A673 (cell line): ENCODE measurements at places on chromosomes 12 and 14. TPM values are rescaled to one million over a fixed set of nuclear protein-coding genes. Genes with fewer than 3 reads are reported as not detected.

OAS3 gene
- 36.9 and 42.6 TPM in 2 replicates for total RNA-seq

LTBP2 gene
- 0.26 and 0.57 TPM in 2 replicates for total RNA-seq

DBX2 gene
- 0.13 and 0.37 TPM in 2 replicates for total RNA-seq

CD69 gene
- 0.26 TPM in 1 of 2 replicates, not detected in the other for total RNA-seq

EPYC gene
- not detected in 2 replicates for total RNA-seq

ATXN7L3B gene
- total RNA-seq = 42.2 and 43.7 TPM in 2 replicates

C12orf60 gene
- total RNA-seq = 1.9 and 2.2 TPM in 2 replicates

MIP gene
- not detected in 2 replicates for total RNA-seq

CLEC6A gene
- total RNA-seq = not detected in 2 replicates

KRT77 gene
- not detected in 2 replicates for total RNA-seq

PIWIL1 gene
- total RNA-seq = not detected in 2 replicates

KERA gene
- not detected in 2 replicates for total RNA-seq

NPAS3 gene
- total RNA-seq = 15.6 and 16.5 TPM in 2 replicates

KRT73 gene
- total RNA-seq = not detected in 2 replicates

PPHLN1 gene
- 90.1 and 96.2 TPM in 2 replicates for total RNA-seq

SLC6A15 gene
- total RNA-seq = 9.2 and 11.0 TPM in 2 replicates

CATSPERB gene
- total RNA-seq = not detected in 2 replicates
